ENCODE measurements at places on chromosomes 4 and X.

DNA sequence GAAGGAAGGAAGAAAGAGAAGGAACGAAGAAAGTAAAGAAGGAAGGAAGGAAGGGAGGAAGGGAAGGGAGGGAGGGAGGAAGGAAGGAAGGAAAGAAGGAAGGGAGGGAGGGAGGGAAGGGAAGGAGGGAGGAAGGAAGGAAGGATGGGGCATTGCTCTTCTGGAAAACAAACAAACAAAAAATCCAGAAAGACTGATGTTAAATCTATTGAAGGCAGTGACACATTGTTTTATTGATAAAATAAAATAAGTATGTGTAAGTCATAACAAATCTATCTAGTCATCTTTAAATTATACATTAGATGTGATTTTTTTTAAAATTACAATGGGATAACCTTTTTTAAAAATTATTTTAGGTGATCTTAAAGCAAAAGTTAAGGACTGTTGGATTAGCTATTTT, 1245.5 kb downstream of the STIM2 start:
- no peak for DNase-seq

GRCh38 chr4:187547316-187547715, 448.3 kb upstream of the ZFP42 start:
- peak; percentile 38 for DNase-seq

DNA sequence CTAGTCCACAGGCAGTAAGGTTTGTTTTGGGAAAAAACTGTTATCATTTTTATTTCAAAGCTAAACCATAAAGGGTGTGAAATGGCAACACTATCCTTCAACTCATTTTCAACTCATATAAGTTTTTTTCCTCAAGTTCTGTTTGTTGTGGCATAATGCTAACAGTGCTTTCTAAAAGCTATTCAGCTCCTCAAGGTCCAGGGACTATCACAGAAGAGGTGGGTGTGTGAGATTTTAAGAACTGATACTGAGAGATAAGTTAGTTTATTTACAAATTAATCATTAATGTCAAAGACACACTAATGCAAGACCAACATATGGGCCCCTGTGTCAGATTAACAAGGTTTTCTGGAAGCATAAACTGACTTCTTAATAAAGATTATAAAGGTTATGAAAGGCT, 11.8 kb downstream of the UGT2B15 start:
- no peak for DNase-seq

- DNase-seq: no peak
Measured at GRCh38 chrX:29229802-29230201, 642.6 kb downstream of the IL1RAPL1 start.

DNA sequence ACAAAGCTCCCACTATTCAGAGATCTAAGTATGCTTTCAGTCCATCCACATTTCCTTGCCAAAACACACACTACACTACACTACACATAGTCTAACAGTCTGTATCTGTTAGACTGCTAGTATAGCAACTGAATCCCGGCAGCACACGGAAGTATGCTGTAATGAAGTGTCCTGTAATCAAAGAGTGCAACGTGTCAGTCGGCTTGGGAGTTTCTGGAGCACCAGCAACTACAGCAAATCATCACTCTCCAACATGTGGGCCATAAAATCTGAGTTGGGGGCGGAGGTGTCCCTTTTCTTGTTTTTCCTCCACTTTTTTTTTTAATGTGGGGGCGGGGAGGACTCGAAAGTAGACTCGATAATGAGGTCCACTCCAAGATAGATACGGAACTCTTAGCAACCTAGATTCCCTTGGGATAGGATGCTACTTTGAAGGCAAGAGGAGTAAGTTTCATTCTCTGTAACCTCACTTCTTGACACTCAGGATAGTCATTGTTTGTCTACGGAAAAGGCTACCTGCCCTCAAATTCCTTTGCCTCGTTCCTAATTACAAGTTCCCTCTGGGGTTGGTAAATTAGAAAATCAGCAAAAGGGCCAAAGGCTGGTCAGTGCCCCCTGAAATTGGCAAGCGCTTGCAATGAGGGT, 722 bp downstream of the SLC10A7 start:
- peak; percentile 61 for DNase-seq

DNA sequence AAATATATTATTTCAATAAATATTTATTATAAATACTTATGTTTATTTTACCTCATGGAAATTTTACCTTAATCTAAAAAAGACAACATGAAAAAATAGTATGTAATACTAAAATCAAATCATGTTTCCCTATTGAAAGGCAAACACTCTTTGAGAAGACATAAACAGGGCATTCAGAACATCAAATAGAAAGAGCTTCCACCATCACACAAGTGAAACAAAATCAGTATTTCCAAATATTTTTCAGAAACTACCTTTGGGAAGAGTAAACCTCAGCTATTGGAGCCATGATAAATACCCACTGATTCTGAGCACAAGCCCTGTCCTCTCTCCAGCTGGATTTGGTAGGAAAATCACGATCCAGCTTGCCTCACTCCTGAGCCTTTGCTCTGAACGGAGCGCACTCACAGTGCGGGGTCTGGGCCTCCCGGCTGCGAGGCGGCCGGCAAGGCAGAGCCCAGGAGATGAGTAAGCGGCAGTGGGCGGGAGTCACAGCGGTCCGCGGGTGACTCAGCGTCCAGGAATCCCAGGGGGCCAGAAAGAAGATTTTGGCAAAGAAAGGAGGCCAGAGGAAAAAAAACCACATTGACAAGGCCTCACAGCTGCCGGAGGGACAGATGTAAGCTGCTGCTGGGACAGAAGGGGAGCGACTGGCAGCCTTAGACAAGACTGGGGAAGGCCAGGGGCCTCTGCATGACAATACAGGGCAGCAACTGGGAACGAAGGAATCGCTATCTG, 14.7 kb upstream of the ANXA5 start:
- peak; percentile 89 for DNase-seq

- no peak for DNase-seq
Measured at GRCh38 chr4:126661194-126661593, 971.6 kb upstream of the INTU start.

DNA sequence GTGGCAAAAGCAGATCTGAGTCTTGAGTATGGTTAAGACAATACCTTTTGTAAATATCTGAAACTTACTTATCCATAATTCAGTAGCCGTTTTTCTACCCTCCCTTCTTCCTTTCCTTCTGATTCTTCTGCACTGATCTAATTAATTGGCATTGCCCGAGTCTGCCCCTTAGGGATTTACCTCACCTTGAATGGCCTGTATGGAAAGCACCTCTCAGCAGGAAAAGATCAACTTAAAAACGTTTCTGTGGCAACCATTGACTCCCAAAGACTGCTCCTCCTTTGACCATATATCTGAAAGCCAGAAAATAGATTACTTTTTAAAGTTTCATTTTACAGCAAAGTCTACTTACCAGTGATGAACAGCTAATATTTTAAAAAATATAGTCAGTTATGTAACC, 496.5 kb upstream of the LCORL start:
- no peak for DNase-seq

GRCh38 chr4:53744446-53745160, 153.3 kb upstream of the LNX1 start:
- DNase-seq: no peak

DNA sequence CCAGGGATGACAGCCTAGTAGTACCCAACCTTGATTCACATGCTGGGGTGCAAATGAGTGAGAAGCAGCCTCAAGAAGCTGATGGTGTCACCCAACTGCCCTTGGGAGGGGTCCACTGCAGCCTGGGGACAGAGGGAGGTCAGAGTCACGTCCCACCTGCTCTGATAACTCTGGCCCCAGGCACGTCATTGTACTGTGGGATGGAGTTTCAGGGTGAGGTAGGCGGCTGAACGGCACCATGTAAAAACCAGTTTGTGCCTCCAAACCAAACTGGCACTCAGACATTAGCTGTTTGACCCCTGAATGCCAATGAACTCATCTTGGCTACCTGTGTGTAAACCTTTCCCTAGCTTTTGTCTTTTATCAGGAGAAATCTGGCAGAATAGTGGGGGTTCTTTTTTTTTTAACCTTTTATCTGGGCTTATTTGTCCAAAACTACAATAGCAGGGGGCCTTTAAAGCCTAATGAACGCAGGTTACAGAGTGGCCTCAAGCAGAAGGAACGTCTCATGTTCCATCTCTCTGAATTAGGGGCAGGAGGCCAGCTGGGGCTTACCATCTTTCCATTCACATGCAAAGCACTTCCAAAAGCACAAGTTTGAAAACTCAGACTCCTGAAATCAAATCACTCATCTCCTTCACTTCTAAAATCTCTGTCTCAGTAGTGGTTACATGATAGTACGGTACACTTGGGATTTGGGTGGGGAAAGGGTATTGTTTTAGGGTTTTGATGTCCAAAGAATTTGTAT, 89.4 kb downstream of the IRF2 start:
- DNase-seq: no peak

DNA sequence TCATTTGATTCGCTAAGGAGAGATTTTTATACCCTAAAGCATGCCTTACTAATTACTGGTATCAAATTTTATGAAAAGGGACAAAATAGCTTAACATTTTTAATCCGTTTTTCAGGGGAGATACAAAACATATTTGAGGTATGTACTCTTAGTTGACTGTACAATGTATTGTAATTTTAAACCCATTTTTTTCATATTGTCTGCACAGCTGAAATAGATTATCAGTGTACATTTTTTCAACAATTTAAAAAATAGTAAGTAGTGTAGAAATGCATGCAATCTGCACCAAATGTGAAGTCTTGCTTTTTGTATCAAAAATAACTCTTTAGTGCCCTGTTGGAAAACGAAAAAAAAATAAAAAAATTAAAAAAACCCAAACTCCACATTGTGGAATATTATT, 82.2 kb downstream of the TENM3 start:
- no peak for DNase-seq

DNA sequence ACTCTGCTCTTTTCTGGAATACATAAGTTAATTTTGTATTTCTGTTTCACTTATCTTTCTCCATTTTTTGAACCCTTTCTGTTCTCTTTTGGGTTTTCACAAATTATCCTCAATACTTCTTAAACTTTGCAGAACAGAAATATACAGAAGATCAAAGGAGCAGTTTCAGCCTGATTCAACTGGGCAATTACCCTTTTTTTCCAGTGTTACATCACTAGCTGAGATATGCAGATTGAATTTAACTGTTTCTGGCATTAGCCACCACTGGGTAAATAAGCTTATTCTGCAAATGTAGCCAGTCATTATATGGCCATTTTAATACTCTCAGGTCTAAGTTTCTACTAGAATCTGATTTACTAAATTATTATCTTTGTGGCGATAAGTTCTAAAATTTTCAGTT, 66.9 kb upstream of the GRID2 start:
- no peak for DNase-seq

- peak; percentile 21 for DNase-seq
Measured at GRCh38 chr4:123361195-123361861, 35.3 kb upstream of the SPRY1 start.

GRCh38 chrX:46649421-46650260, 76.1 kb downstream of the CHST7 start:
- DNase-seq: peak; percentile 1

DNA sequence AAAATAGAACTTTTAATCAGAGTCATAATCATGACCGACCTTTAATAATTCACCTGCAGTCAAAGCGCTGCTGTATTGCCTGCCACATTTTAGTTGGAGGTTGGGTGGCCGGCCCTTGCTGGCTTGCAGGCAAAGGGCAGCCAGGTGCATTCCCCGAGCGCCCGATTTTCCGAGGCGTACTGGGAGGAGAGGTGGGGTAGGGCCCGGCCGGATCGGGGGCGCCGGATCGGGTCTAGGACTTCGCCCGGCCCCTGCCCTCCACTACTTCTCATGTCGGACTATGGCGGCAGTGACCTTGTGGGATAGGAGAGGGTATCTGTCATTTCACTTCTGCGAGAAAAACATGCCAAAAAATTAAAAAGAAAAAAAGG, 2.5 kb upstream of the RS1 start:
- no peak for DNase-seq

GRCh38 chr4:61231421-61231820, 31.3 kb downstream of the ADGRL3 start:
- no peak for DNase-seq

DNA sequence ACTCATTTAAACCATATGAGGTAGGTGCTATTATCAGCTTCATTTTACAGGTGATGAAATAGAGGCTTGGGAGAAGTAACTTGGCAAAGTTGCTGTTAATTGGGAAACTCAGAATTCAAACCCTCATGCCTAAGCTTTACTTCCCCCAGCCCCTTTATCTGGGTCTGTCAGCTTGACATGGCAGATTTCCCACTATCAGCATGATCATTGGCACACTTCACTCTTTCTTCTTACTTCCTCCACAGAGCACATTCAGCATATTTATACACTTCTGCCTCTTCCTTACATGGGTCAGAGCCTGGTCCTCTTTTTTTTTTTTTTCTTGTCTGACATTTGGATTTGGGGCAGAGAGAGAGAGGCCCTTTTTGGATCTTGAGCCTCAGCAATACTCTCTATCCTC, 56.5 kb upstream of the ARX start:
- DNase-seq: no peak

- DNase-seq: no peak
Measured at GRCh38 chr4:14837860-14838259, 164.4 kb upstream of the CPEB2 start.

DNA sequence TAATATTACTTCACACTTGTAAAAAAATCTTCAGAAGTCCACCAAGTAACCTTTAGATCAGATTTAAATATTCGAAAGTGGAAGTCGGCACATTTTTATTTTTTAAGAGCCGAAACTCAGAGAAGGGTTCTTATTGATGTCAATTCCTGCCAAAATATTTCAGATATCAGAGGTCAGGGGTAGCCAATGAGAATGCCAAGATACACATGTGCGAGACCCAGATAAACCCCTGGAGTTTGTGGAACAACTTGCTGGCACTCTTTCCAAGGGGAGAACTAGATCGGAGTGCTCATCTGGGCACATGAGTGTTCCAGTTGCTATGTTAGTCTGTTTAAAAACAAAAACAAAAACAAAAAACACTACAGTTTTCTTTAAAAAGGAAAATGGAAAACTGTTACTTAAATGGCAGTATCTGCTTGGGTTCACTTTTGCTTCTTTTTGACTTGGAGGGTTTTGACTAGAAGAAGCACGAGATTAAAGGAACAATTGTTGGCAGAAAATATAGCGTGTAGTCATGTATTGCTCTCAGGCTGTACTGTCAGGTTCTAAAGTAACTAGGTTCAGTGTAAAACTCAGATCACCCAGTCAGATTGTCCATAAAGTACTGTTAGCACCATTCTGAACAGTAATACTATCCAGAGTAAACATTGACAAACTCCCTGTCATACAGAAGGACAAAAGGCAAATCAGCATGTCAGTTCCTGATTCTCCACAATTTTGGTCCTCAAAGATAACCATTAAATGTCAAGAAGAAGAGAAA, 188.0 kb upstream of the PACRGL start:
- DNase-seq: no peak

DNA sequence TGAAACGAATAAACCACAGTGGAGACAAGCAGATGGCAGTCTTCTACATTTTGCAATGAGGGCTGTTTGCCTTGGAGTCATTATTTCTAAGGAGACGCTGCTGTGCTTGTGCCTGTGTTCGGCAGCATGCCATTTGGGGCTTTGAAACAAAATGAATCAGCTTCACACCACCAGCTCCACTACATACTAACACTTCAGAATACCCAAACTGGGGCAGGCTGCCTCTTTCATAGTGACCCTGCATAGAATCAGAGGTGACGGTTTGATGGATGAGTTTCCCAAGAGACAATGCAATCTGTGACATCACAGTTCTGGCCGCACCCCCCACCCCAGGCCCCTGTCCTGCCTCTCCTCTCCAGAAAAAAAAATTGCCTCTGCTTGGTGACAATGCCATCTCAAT, 57.1 kb upstream of the MID1 start:
- no peak for DNase-seq
